ENCODE measurements at places on chromosomes 11 and 22. TPM values are rescaled to one million over a fixed set of nuclear protein-coding genes. Genes with fewer than 3 reads are reported as not detected.

DNA sequence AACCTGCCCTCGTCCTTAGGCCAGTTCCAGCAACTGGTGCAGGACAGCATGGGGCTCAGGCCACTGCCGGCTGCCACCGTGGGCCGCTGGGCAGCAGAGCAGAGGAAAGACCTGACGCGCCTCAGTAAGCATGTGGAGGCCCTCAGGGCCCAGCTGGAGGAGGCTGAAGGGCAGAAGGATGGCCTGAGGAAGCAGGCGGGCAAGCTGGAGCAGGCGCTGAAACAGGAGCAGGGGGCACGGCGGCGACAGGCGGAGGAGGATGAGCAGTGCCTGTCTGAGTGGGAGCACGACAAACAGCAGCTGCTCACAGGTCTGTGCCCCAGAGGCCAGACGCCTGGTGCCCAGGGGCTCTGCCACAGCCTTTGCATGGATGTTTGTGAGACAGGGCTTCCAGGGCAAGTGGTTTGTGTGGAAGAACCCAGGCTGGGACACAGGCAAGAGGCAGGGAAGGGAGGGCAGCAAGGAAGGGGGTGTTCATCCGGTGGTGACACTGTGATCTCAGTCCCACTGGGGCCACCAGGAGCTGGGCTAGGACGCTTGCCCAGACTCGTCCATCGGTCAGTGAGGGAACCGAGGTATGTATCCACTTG, 13.9 kb downstream of the CCDC157 start:
- H3K27me3 ChIP-seq = no peaks in the 10 kb centered on the region
- H3K4me3 ChIP-seq = no peak overlapping the region
- no peak for DNase-seq
- peaks cover 10% of the 10 kb centered on the region for H3K36me3 ChIP-seq
- no peak overlapping the region for H3K27ac ChIP-seq

GRCh38 chr22:44891293-44891747, 118.5 kb downstream of the PHF21B start:
- H3K4me1 ChIP-seq = no peaks in the 10 kb centered on the region
- no peak overlapping the region for H3K27ac ChIP-seq
- no peaks in the 10 kb centered on the region for H3K27me3 ChIP-seq
- H3K36me3 ChIP-seq = no peaks in the 10 kb centered on the region
- DNase-seq = no peak

Gene STK33
- 3.1 TPM for polyA plus RNA-seq

Gene NTM
- 2.9 TPM for polyA plus RNA-seq

GRCh38 chr11:131624531-131624930, 254.1 kb downstream of the NTM start:
- H3K4me3 ChIP-seq = no peak overlapping the region
- no peaks in the 10 kb centered on the region for H3K27me3 ChIP-seq
- DNase-seq = no peak
- H3K4me1 ChIP-seq = no peaks in the 10 kb centered on the region

GRCh38 chr11:83303316-83303715, 17.1 kb upstream of the CCDC90B start:
- no peaks in the 10 kb centered on the region for H3K4me1 ChIP-seq
- H3K4me3 ChIP-seq = no peak overlapping the region
- H3K27ac ChIP-seq = no peak overlapping the region
- no peak for DNase-seq

Gene TPP1
- 26.1 TPM for polyA plus RNA-seq

- H3K36me3 ChIP-seq = no peaks in the 10 kb centered on the region
- peak; percentile 22 for DNase-seq
- H3K27me3 ChIP-seq = no peaks in the 10 kb centered on the region
- no peak overlapping the region for H3K4me3 ChIP-seq
- H3K27ac ChIP-seq = no peak overlapping the region
- H3K4me1 ChIP-seq = no peaks in the 10 kb centered on the region
These were observed 91.1 kb upstream of the B3GAT1 start for GRCh38 chr11:134503100-134503499.

DNA sequence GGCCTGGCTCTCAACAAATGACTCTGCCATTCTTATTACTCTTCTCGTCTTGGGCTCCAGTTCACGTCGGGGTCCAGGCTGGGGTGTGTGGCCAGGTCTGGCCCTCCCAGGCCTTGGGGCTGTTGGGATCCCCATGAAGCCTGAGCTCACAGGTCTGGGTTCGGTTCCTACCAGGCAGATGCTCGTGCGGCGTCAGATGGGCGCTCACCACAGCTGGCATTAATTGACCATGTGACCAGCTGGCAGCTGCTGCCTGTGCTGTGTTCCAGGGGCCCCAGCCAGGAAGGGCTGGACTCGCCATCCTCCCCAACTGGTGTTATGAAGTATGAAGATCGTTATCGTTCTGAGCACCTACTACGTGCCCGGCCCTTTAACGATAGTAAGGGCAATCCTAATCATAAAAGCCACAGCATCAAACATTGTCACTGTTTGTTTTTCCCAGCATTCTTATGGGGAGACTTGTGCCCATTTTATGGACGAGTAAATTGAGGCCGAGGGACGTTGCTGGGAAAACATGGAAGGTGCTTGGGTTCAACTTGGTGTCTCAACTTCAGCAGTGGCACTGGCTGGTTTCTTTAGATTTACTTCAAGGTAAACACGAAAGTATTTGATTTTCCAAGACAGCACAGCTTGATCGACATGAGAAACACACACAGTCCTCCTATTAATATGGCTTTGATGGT, 26.8 kb upstream of the CACNG2 start:
- H3K4me3 ChIP-seq = no peak overlapping the region
- H3K27me3 ChIP-seq = peaks cover 77% of the 10 kb centered on the region
- no peaks in the 10 kb centered on the region for H3K36me3 ChIP-seq
- no peaks in the 10 kb centered on the region for H3K4me1 ChIP-seq
- H3K27ac ChIP-seq = no peak overlapping the region

GRCh38 chr22:36552289-36552688, 23.3 kb upstream of the EIF3D start:
- H3K4me3 ChIP-seq = no peak overlapping the region
- H3K36me3 ChIP-seq = no peaks in the 10 kb centered on the region
- H3K27me3 ChIP-seq = no peaks in the 10 kb centered on the region
- DNase-seq = no peak
- H3K27ac ChIP-seq = no peak overlapping the region

GRCh38 chr22:50528682-50529415, 963 bp downstream of the TYMP start:
- peak overlapping the region; percentile 92 for H3K27ac ChIP-seq
- peak; percentile 38 for DNase-seq
- no peaks in the 10 kb centered on the region for H3K27me3 ChIP-seq
- H3K4me3 ChIP-seq = peak overlapping the region; percentile 53
- H3K36me3 ChIP-seq = peaks cover 4% of the 10 kb centered on the region
- peaks cover 67% of the 10 kb centered on the region for H3K4me1 ChIP-seq

- H3K4me3 ChIP-seq = no peak overlapping the region
- no peaks in the 10 kb centered on the region for H3K36me3 ChIP-seq
- no peak for DNase-seq
These were observed 5.9 kb upstream of the CCDC117 start for GRCh38 chr22:28766628-28767027.

Gene GLYATL1
- 1.3 TPM for polyA plus RNA-seq

GRCh38 chr11:103676413-103676812, 360.0 kb upstream of the DDI1 start:
- H3K4me3 ChIP-seq = no peak overlapping the region
- no peaks in the 10 kb centered on the region for H3K4me1 ChIP-seq
- H3K36me3 ChIP-seq = no peaks in the 10 kb centered on the region
- H3K27ac ChIP-seq = no peak overlapping the region

DNA sequence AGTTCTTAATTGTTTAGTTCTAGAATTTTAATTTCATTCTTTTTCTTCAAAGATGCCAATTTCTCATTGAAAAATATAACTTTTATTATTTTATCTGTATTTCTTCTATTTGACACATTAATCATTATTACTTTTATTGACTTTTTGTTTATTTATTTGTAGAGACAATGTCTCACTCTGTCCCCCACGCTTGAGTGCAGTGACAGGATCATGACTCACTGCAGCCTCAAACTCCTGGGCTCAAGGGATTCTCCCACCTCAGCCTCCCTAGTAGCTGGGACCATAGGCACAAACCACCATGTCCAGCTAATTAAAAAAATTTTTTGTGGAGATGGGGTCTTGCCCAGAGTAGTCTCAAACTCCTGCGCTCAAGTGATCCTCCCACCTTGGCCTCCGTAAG, 30.3 kb upstream of the FBLN1 start:
- H3K4me1 ChIP-seq = no peaks in the 10 kb centered on the region
- H3K36me3 ChIP-seq = no peaks in the 10 kb centered on the region
- no peak overlapping the region for H3K27ac ChIP-seq
- H3K27me3 ChIP-seq = no peaks in the 10 kb centered on the region
- DNase-seq = no peak

GRCh38 chr22:40218152-40218551, 40.4 kb downstream of the TNRC6B start:
- H3K27me3 ChIP-seq = no peaks in the 10 kb centered on the region
- peak overlapping the region; percentile 49 for H3K27ac ChIP-seq
- no peak for DNase-seq
- peaks cover 60% of the 10 kb centered on the region for H3K4me1 ChIP-seq

- H3K27ac ChIP-seq = peak overlapping the region; percentile 71
- H3K4me1 ChIP-seq = peaks cover 16% of the 10 kb centered on the region
- H3K27me3 ChIP-seq = no peaks in the 10 kb centered on the region
- DNase-seq = no peak
- H3K4me3 ChIP-seq = no peak overlapping the region
- H3K36me3 ChIP-seq = no peaks in the 10 kb centered on the region
These were observed 48.2 kb downstream of the ADM start for GRCh38 chr11:10352921-10353550.

DNA sequence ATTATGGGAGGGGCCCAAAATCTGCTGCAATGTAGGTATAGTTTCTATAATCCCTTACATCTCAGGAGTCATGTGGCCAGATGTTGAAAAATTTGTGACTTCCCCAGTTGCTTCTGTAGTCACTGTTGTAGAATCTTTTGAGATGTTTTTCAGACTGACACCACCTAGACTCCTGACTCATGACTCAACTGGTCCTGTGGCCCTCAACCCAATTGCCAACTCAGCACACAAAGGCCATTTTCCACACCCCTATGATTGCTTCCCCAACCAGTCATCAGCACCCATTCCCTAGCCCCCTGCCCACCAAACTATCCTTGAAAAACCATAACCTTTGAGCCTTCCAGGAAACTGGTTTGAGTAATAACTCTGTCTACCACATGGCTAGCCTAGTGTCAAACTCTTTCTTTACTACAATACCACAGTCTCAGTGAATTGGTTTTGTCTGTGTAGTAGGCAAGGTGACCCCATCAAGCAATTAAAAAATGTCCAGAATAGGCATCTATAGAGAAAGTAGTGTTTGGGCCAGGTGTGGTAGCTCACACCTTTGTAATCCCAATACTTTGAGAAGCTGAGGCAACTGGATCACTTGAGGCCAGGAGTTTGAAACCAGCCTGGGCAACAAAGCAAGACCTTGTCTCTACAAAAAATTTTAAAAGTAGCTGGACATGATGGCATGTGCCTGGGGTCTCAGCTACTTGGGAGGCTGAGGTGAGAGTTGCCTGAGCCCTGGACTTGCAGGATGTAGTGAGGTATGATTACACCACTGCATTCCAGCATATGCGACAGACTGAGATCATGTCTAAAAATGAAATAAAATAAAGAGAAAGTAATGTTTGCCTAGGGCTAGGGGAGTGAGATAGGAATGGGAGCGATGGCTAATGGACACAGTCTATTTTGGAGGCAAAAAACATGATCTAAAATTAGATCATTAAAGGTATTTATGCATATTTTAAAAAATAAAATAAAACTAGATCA, 24.1 kb upstream of the FEZ1 start:
- no peaks in the 10 kb centered on the region for H3K27me3 ChIP-seq
- no peak overlapping the region for H3K4me3 ChIP-seq
- no peaks in the 10 kb centered on the region for H3K4me1 ChIP-seq
- no peaks in the 10 kb centered on the region for H3K36me3 ChIP-seq

Gene PATE2
- polyA plus RNA-seq = not detected

Gene RAG2
- polyA plus RNA-seq = not detected

GRCh38 chr11:118434123-118434552, 2.2 kb upstream of the KMT2A start:
- no peak for DNase-seq
- H3K27ac ChIP-seq = no peak overlapping the region
- peaks cover 46% of the 10 kb centered on the region for H3K4me1 ChIP-seq
- peak overlapping the region; percentile 98 for H3K4me3 ChIP-seq

GRCh38 chr11:133506551-133507094, 25.7 kb downstream of the OPCML start:
- peaks cover 9% of the 10 kb centered on the region for H3K4me1 ChIP-seq
- H3K4me3 ChIP-seq = no peak overlapping the region
- H3K27me3 ChIP-seq = no peaks in the 10 kb centered on the region

DNA sequence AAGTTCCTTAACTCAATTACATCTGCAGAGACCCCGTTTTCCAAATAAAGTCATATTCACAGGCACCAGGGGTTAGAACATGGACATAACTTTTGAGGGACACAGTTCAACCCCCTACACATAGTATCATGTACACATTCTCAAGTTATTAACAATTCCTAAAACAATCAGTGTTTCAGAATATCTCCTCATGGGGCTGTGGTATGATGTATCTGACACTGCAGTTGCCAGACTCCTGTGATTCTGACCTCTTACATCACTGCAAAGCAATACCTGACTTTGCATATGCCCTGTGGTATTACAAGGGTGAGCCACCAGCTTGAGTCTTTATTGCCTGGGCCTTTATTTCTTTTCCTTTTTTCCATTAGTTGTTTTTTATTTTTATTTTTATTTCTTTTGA, 141.7 kb downstream of the COMMD9 start:
- peaks cover 10% of the 10 kb centered on the region for H3K4me1 ChIP-seq
- no peaks in the 10 kb centered on the region for H3K36me3 ChIP-seq
- H3K27me3 ChIP-seq = no peaks in the 10 kb centered on the region
- no peak overlapping the region for H3K4me3 ChIP-seq
- no peak for DNase-seq

- no peak for DNase-seq
- no peaks in the 10 kb centered on the region for H3K36me3 ChIP-seq
- H3K4me1 ChIP-seq = no peaks in the 10 kb centered on the region
- H3K27ac ChIP-seq = no peak overlapping the region
These were observed 14.1 kb downstream of the PHF21B start for GRCh38 chr22:44995715-44996114.

Gene MYEOV
- 41.5 TPM for polyA plus RNA-seq

- no peaks in the 10 kb centered on the region for H3K4me1 ChIP-seq
- no peaks in the 10 kb centered on the region for H3K36me3 ChIP-seq
- no peaks in the 10 kb centered on the region for H3K27me3 ChIP-seq
- no peak for DNase-seq
- H3K27ac ChIP-seq = no peak overlapping the region
These were observed 31.2 kb downstream of the NFAM1 start for GRCh38 chr22:42400811-42401534.

GRCh38 chr11:83862691-83863090, 576.5 kb upstream of the CCDC90B start:
- H3K27ac ChIP-seq = no peak overlapping the region
- H3K27me3 ChIP-seq = no peaks in the 10 kb centered on the region
- peaks cover 10% of the 10 kb centered on the region for H3K4me1 ChIP-seq

DNA sequence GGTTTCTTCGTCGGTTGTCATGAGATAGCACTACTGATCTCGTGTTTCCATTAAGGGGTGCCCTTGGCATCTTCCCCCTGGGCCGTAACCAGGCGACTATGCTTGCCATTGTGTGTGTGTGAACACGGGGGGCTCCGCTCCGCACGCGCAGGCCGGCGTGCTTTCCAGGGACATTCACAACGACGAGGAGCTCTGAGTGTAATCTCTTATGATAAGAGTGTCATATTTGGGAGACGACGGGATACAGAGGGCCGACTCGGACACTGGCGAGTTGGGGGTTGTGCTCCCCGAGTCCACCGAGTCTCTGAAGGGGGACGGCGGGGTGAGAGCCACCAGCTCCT, 170.9 kb upstream of the CTSC start:
- peak overlapping the region; percentile 43 for H3K4me3 ChIP-seq
- no peak overlapping the region for H3K27ac ChIP-seq
- H3K27me3 ChIP-seq = peaks cover 23% of the 10 kb centered on the region
- H3K36me3 ChIP-seq = no peaks in the 10 kb centered on the region
- H3K4me1 ChIP-seq = peaks cover 14% of the 10 kb centered on the region
